Skeletal muscle cell (primary cell): ENCODE measurements at places on chromosomes 1 and 21.

- DNase-seq, result no peak
These were observed 21.7 kb downstream of the EPS15 start for GRCh38 chr1:51497340-51497739.

- peak; percentile 34 for DNase-seq
These were observed 89.7 kb downstream of the GTF2B start for GRCh38 chr1:88801575-88802208.

- no peak for DNase-seq
These were observed 29.2 kb upstream of the AGPAT3 start for GRCh38 chr21:43835861-43836260.

GRCh38 chr1:172837816-172838679 is 179.1 kb downstream of the FASLG start:
- no peak for DNase-seq

- DNase-seq, result no peak
These were observed 46.6 kb upstream of the IPO9 start for GRCh38 chr1:201782353-201782752.

- no peak for DNase-seq
These were observed 46.8 kb upstream of the PROX1 start for GRCh38 chr1:213940947-213941346.
